Activated CD4-positive, alpha-beta T cell treated with anti-CD3 and anti-CD28 coated beads, Interleukin-2, amount 50 U/mL, for 24 hours (primary cell): ENCODE measurements at places on chromosomes 12 and 14.

- no peak for DNase-seq
Measured at GRCh38 chr14:81952917-81953316, 419.3 kb upstream of the SEL1L start.

GRCh38 chr12:68264857-68265256 lies 11.5 kb upstream of the IL22 start:
- DNase-seq: no peak

DNA sequence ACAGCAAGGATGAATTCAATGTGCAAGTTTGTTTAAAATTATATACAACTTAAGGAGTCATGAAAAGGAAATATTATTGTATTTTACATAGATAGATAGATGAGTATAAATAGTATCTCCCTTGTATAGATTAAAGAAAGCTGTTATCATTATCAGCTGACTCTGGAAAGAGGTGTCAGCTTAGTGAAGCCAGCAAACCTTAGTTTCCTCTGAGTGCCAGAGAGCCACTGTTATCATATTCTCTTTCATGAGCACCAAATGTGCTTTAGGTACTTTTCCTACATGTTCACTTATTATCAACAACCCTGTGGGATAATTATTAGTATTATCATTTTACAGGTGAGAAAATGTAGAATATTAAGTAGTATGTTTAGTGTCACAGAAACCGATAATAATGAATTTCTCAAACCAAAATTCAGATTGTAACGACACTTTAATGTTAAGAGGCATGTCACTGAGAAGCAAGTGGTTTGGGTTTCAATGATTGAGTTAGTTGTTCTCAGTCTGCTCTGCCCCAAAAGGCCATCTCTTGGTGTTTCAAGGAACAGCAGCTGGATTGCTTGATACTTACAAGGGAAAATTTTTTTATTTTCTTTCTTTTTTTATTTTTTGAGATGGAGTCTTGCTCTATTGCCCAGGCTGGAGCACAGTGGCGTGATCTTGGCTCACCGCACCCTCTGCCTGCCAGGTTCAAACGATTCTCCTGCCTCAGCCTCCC lies 53.7 kb downstream of the PLEKHA5 start:
- no peak for DNase-seq

DNA sequence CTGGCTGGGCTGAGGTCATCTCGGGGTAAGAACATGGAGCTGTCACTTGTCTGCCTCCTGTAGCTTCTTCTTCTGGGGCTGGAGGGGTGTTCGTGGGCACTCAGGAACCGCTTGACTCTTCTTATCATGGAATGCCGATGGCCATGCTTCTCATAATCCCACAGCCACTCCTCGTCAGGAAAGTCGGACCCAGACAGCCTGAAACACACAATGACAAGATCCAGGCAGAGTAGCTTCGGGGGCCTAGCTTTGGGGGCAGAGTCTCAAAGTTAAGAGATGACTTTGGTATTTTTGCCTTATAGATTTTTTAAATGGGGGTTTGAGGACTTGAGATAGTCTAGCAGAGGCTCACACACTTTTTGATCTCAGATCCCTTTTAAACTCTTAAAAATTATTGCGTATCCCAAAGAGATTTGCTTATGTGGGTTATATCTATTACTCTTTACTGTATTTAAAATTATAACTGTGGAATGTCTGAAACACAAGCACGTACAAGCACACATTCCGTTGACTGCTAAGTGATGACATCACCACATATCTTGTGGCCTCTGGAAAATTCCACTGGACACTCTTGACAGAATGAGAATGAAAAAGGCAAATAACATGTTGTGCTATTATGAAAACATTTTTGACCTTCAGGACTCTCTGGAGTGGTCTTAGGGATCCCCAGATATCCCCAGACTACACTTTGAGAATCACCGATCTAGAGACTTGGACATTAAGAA lies 43.3 kb downstream of the BEST3 start:
- no peak for DNase-seq

DNA sequence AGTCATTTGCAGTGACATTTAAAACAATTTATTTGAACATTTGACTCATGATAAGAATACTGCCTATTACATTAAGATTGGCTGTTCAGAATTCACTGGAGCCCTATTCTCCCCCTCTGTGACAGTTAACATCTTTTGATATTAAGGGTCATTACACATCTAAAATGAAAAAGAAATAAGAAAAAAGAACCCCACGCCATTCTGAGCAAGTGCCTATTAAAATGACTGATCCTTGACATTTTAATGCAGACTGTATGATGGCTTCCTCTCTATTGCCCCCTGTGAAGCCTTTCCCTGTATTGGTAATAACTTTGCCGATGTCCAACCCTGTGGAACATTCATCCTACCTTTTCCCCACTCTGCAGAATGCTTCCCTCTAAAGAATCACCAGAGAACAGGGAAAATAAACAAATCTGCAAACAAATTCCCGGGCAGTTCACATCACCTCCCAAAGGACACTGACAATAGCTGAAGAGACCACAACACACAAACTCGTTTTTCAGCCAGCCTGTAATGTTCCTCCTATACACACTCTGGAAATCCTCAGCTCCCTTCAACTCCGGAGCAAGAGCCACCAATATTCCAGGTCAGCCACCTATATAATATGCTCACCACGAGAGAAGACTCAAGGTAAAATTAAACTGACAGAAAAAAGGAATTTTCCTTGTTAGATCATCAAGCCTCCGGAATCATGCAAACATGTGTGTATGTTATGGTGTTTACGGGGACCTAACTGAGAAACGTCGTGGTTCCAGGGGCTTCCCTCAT lies 2.1 kb downstream of the NIN start:
- no peak for DNase-seq

DNA sequence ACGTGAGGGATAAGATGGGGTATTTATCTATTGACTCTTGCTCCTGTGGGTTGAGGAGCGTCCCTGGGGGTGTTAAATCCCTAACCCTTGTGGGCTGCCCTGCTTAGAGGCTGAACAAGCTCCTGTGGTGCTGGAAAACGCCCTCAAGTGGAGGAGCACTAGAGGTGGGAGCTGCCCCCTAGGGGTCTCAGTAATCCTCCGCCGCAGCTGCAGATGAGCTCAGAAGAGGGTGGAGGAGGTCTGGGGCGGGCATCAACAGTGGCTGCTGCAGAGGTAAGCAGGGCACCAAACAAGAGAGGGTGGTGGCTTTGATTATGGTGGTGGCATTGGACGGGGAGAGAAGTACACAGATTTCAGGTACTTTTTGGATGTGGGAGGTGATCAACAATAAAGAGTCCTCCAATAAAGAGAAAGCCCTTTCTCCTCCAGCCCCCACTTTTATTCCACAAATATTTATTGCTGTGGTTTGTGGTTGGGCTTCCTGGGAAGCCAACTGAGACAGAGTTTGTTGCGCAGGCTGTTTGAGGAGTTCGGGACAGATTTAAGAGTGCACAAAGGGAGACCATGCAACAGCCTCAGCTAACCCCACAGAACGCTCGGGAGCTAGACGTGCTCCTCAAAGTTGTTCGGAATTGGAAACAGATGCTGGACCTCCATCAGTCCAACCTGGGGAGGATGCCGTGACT lies 179.9 kb downstream of the ADCK1 start:
- no peak for DNase-seq

GRCh38 chr14:76846331-76847047 lies 20.3 kb downstream of the LRRC74A start:
- DNase-seq: no peak

DNA sequence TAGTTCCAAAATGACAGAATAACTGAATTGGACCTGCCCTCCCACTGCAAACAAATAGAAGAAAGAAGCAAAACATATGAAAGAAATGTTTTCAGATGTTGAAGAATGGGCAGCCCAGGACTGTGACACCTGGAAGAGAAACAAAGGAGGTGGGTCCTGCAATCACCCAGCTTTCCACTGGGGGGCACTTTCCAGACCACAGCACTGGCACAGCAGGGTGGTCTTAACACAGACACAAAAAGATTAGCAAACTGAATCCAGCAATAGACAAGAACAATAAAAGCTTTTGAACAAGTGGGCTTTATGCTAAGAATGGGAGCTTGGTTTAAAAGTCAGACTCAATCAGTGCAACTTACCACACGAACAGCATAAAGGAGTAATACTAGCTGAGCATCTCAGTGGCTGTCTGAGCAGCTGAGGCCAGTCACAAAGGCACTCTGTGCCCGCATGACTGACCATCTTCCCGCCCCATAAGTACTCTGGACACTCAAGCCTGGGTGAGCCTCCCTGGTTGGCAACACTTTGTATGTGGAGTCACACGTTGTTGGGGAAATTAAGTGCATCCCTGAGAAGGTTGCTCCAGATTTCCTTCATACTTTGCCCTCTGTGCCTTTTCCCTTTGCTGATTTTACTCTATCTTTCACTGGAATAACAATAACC lies 27.7 kb downstream of the JKAMP start:
- DNase-seq: no peak

GRCh38 chr12:2229661-2230539 lies 177.1 kb downstream of the CACNA1C start:
- DNase-seq: no peak
